Activated naive CD4-positive, alpha-beta T cell treated with anti-CD3 and anti-CD28 coated beads, Interleukin-2, amount 50 U/mL, for 72 hours (primary cell): ENCODE measurements at places on chromosomes 7 and 10. TPM values are rescaled to one million over a fixed set of nuclear protein-coding genes. Genes with fewer than 3 reads are reported as not detected.

Gene CRYGN
- 0.61 TPM for total RNA-seq

Gene PHKG1
- 9.4 TPM for total RNA-seq

Gene CREB5
- total RNA-seq = not detected

Gene NODAL
- total RNA-seq = not detected

DNA sequence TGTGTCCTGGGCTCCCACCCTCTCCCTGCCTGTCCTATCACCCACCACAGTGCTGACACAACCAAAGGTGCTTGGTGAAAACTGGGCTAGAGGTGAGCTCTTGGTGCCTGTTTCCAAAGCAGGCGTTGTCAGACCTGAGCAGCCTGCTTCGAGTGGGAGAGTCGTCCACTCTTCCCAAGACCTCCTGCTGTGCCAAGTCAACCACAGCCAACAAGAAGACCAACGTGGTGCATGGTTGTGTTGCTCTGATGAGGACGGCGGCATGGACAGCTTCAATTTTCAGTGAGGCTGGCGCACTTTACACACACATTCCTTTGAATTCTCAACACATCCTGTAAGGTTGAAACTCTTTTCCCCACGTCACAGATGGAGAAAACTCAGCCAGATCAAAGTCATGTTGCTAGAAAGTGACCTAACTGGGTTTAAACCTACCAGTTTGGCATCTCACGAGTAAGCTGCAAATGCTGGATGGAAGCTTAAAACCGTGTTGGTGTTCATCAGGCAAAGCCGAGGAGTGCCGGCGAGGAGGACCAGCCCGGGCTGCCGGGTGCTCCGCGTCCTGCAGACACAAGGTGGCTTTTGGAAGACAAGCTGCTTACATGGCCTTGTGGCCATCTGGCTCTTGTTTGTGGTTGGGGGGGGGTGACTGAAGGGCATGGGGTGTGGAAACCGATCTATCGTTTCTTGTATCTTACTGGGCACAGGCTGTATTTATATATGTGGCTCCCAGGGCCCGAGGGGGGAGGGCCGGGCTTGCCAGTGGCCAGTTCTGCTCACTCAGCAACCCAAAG lies 39.3 kb downstream of the INSIG1 start:
- DNase-seq = no peak

- DNase-seq = no peak
These were observed 146.8 kb downstream of the CYP26A1 start for GRCh38 chr10:93220296-93221170.

DNA sequence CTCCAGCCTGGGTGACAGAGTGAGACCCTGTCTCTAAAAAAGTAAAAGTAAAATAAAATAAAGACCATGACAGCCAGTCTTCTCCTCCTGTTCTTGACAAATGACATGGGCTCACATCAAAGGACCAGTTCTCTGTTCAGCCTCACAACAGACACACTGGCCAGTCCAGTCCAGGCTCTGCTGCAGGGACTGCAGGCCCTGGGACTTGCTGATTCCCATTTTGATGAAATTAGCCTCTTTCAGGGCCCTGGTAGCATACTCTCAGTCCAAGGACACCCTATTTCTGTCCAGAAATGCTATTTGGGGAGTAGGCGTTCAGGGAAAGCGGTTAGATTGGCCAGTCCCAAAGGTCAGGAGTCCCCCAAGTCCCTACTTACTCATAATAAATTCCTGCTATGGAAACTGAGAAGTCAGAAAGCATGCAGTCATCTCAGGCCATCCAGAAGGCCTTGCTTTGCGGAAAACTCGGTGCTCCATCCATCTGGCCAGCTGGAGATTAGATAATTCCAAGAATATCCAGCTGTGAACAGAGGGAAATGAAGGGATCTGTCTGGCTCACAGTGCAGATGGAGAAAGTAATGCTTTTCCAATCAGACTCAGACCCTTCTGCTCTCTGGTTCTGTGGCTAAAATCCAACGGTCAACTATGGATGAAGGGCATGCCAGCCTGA lies 74.4 kb downstream of the RAB11FIP2 start:
- no peak for DNase-seq

- no peak for DNase-seq
These were observed 40.4 kb downstream of the HACD1 start for GRCh38 chr10:17576768-17577167.

DNA sequence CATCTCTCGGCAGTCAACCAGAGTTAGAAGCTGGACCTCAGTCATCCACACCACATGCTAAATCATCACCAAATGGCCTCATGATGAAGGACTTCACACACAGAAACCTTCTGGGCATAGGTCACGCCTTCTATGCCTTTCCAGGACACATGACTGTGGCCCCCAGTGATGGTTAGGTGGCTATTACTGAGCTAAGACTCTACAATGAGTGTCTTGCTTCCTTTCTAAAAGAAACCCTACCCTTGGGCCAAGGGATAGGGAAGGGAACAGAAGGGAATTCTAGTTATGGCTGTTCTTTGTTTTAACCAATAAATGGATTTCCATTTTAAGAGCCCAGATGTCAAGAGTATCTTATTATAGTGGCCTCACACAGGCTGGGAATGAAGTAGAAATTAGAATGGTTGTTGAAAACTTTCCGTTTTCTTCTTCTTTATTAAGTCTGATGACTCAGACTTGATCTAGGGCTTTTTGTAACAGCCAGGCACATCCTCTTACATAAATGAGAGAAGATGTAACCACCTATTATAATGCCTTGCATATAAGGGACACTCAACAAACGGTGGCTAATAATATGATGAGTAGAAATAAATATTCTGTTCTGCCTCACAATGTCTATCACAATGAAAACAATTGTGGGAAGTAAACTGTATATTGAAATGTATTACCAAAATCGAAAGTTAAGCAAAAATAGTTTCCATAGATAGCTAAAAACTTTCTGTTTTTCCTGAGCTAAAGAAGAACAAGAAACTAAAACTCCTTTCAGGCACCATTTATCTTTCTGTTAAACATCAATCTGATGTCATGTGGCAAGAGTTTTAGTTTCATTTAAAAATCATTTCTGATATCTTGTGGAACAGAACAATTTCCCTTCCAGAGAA lies 62.5 kb upstream of the TOMM7 start:
- DNase-seq = no peak

DNA sequence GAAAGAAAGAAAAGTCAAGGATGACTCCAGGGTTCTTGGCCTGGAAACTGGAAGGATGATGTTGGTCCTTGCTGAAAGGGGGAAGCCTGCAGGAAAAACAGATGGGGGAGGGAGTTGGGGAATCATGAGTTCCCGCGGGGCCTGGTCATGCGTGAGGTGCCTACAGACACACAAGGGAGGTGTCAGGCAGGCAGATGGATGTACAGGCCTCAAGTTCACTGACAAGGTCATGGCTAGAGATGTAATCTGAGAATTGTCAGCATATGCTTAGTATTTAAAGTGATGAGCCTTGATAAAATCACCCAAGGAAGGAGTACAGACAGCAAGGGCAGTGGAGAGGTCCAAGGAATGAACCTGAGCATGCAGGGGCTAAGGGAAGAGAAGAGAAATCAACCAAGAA lies 46.8 kb downstream of the DLG5 start:
- no peak for DNase-seq

DNA sequence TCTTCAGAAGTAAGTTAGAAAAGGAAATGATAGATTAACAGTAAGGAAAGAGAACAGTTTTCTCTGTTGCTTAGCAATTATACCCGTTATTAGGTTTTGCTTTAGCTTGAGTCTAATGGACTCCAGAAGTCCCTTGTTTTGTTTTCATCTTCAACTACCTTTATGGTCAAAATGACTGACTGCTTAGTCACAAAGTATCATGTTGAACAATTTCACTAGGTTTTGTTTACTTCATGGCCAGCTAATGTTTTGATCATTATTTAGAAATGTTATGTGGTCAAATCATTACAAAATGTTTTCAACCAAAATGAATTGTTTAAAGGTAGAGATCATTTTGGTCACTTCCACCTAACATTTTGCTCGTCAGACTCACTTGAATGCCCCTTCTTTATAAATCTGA lies 1.9 kb downstream of the UBN2 start:
- no peak for DNase-seq

- no peak for DNase-seq
These were observed 5.0 kb upstream of the PDK4 start for GRCh38 chr7:95601316-95601715.
